SK-MEL-5 (cell line): ENCODE measurements at places on chromosomes 2 and 18. TPM values are rescaled to one million over a fixed set of nuclear protein-coding genes. Genes with fewer than 3 reads are reported as not detected.

The UGP2 gene
- 86.1 and 91.6 TPM in 2 replicates for total RNA-seq

DNA sequence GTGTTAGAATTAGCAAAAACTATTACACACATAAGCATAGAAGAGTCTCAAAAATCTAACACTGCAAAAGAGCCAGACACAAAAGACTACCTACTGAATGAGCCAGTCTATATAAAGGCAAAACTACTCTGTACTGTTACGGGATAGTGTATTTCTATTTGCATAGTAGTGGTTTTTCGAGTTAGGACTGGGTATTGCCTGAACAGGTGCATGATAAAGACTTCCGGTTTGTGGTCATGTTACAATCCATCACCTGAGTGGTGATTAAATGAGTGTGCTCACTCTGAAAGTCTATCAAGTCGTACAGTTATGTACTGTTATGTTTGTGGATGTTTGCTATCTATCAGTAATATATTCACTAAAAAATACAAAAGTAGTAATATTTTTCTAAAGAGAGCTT lies 523.3 kb upstream of the SYT4 start:
- DNase-seq: no peak

- no peak for DNase-seq
These were observed 573 bp downstream of the STAM2 start for GRCh38 chr2:152175012-152175367.

DNA sequence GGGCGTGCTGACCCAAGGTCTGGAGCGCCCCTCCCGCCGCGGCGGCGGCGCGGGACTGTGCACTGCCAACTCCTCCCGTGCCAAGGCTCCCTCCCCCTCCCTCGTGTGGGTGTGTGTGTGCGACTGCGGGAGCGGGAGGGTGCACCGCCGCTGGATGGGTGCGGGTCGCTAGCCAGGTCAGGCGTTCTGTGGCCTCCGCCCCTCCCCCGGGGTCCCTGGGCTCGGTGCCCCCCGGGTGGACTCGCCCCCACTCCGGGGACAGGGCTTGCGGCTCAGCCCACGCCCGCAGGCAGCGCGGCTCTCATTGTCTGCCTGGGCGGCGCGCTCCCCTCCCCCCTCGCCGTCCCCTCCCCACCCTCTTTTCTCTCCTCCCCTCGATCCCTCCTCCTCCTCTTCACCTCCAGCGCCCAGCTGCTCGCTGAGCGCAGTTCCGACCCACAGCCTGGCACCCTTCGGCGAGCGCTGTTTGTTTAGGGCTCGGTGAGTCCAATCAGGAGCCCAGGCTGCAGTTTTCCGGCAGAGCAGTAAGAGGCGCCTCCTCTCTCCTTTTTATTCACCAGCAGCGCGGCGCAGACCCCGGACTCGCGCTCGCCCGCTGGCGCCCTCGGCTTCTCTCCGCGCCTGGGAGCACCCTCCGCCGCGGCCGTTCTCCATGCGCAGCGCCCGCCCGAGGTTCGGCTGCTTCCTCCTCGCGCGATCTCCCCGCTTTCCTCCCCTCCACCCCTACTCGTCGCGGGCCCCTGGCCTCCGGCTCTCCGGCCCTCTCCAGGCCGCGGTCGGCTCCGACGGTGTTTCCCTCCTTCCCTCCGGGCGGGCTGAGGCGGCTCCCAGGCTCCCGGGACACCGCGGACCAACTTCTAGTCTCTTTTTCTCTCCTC lies at the start of gene GATA6:
Gene GATA6 (plus strand): TSS at position 579 of the 878 bp plus-strand sequence. CDS start 1,556 bp downstream, outside the sequence.
- peak; percentile 87 for DNase-seq

- no peak for DNase-seq
These were observed 11.7 kb downstream of the PASK start for GRCh38 chr2:241137276-241138190.

The MREG gene
- total RNA-seq: 128 and 133 TPM in 2 replicates

The MAP3K19 gene
- total RNA-seq: not detected in 2 replicates

DNA sequence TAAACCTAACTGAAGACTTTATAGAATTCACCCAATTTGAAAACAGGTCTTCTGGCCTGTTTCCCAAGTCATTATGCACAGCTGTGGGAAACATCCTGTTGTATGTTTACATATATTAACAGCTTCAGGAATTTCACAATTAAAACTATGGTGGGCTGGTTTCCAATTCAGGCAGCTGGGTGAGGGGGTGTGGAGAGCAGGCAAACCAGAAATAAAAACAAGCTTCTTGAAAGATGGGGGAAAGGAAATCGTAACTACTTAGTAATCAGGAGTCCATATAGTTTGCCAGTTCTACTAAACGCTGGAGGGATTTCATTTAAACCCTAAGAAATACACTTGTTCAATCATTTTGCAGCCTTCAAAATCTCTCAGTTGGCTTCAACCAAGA lies 22.8 kb downstream of the ATP8B1 start:
- no peak for DNase-seq

The ITGA4 gene
- total RNA-seq: 3.1 and 3.7 TPM in 2 replicates

The LIMS4 gene
- 0.16 TPM in 1 of 2 replicates, not detected in the other for total RNA-seq

The CD302 gene
- total RNA-seq: 12.0 and 13.4 TPM in 2 replicates

- no peak for DNase-seq
These were observed 10.0 kb upstream of the ALLC start for GRCh38 chr2:3647831-3648651.

The SELENOI gene
- 48.0 and 50.4 TPM in 2 replicates for total RNA-seq

- peak; percentile 82 for DNase-seq
These were observed 54.1 kb downstream of the E2F6 start for GRCh38 chr2:11411768-11412448.

DNA sequence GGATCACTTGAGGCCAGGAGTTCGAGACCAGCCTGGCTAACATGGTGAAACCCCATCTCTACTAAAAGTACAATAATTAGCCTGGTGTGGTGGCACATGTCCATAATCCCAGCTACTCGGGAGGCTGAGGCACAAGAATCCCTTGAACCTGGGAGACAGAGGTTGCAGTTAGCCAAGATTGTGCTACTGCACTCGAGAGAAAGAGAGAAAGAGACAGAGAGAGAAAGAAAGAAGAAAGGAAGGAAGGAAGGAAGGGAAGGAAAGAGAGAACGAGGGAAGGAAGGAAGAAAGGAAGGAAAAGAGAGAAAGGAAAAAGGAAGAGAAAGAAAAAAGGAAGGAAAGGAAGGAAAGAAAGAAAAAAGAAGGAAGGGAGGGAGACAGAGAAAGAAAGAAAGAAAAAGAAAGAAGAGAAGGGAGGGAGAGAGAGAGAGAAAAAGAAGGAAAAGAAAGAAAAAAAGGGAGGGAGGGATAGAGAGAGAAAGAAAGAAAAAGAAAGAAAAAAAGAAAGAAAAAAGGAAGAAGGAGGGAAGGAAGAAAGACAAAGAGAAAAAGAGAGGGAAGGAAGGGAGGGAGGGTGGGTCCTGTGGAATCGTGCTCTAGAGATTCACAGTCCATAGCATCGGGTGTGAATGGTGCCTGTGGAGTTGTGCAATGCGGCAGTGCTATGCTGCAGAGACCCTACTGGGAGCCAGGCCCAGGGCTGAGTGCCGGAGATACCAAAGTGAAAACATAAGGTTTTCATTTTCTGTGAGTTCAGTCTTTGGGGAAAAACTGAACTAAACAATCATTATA lies 4.6 kb upstream of the SDC1 start:
- DNase-seq: no peak

DNA sequence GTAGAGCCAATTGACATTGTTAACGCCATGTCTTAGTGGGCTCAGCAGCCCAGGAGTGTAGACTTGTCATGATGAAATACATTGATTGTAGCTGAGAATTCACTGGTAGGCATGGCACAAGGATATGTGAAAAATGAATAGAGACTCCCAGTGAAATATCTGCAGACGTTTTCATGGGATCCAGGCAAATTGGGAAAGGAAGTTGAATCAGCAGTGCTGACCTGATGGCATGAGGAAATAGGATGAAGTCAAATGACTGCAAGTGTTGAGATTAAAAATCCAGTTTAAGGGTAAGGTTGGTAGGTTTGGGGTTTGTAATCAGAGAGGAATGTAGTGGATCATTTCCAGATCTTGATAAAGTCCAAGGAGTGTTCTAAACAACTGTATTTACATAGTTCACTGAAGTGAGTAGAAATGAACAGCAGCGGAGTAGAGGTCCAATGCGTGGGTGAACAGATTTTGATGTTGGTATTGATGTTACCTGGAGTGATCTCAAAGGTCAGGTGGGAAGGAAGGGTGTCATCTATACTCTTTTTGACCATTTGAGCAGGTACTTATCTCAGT lies 24.6 kb downstream of the INSIG2 start:
- no peak for DNase-seq

The VPS4B gene
- total RNA-seq: 51.0 and 51.4 TPM in 2 replicates

- DNase-seq: no peak
These were observed 125.8 kb downstream of the MEIS1 start for GRCh38 chr2:66560683-66561082.
